Fibroblast of skin of left biceps (primary cell): ENCODE measurements at places on chromosomes 7 and 10.
A peak's percentile ranks its signal among the peaks of the same experiment; 100 is the strongest.

GRCh38 chr7:151690606-151691005, 170.9 kb upstream of the RHEB start:
- DNase-seq: no peak

DNA sequence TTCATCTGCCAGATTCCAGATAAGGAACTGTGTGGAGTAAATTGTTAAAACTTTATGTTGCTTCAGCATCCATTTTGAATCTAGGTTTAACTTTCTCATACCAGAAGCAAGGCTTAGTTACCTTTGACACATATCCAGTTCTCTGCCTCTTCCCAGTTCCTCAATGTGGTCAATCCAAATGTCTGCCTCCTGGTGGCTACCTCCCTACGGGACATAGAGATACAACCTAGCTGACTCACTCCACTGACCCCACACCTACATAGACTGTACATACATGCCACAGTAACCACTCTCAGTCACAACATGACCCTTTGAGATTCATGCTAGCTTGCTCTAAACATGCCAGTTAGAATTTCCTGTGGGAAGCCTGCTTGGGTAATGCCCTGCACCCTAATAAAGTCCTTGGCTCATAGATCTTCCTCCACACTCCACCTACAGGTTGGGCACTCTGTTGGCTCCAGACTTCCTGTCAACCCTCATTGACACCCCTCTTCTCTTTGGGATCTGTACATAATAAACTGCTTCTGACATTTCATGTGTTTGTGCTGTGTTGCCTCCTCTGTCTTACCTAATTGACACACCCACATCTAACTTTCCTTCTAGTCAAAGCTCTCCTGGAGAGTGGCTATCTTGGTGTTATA, 278.1 kb downstream of the HTR7 start:
- DNase-seq: no peak

DNA sequence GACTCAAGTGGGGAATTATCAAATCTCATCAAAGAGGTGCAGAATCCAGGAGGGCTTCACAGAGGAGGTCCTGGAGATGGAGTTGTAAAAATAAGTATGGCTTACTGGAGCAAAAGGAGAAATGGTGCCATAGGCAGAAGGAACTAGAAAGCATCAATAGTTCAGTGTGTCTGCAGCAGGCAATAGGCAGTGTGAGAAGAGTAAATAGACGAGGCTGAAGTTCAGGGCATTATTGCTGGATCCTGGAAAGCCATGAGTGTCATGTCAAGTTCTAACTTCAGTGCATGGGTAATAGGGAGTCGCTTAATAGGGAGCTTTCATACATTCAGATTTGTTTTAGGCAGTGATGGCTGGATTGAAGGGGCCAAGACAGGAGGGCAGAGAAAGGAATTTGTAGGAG, 39.3 kb downstream of the CYP26A1 start:
- no peak for DNase-seq

DNA sequence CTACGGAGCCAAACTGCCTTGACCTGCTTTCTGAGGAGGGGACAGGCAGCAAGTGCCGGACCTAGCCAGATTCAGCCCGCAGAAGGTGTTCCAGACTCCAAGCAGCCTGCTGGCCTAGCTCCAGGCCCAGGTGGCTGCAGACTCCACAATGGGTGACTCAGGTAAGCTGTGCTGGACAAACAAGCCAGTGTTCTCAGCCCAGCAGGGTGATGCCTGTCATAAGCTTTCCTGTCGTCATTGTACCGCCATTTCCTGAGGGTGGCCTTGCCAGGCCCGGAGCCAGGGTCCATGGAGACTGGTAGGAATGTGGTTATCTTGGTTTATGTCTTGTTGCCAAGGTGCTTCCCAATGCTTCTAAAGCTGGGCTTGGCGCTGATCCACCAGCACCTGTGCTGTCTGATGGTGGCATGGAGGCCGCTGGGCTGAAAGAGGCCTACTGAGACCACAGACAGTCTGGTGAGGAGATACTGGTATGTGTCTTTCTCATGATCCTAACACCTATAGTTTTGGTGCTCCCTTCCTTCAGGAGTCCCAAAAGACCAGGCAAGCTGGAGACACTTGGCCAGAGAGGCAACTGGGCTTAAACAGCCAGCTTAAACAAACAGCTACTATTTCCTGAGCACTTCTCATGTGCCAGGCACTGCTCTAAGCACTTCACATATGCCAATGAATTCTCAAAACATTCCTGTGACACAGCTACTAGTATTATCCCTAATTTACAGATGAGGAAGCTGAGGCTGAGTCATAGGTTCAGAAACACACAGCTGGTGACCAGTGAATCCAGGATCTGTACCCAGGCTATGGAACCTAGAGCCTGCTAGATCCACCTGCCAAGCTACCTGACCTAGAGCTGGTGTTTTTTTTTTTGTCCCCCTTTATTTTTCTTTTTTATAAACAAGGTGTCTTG, 42.0 kb downstream of the ZC3HC1 start:
- no peak for DNase-seq

GRCh38 chr7:106626376-106627164, 34.4 kb downstream of the CCDC71L start:
- no peak for DNase-seq

DNA sequence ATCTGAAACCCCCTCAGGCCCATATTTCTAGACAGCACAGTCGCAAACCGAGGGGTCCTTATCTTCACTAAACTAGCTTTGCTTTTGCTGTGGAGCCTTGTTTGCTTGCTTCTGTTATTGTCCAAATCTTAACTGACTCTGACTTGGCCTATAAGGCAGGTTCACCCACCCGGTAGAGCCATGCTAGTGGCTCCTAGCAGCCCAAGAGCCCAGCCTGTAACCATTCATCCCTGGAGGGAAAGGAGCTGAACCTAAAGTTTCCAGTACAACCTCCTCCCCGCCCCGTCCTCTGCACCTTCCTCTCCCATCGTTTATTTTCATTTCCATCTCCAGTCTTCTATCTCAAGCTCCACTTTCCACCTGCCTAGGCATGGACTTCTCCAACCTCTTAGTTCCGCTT, 345.7 kb downstream of the PTPRN2 start:
- DNase-seq: no peak

DNA sequence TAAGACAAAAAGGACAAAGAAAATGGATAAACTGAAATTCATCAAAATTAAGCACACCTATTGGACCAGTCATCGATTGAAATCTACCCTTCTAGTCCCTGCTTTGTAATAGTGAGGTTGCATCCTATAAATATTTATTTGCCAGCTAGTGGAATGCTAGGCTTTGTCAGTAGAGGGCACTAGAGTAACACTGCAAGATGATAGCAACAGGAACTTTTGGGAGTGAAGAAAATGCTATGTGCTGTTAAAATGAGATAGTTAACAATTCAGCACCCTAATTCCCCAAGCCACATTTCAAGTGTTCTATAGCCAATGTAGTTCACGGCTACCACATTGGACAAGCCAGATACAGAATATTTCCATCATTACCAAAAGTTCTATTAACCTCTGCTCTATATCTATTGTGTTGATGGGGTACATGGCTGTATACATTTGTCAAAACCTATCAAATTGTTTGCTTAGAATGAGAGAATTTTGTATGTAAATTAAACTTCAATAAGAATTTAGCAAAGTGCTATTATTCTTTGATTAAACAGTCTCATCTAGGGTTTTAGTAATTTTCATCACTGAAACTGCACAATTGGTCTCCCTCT, 69.8 kb downstream of the LSMEM1 start:
- no peak for DNase-seq

DNA sequence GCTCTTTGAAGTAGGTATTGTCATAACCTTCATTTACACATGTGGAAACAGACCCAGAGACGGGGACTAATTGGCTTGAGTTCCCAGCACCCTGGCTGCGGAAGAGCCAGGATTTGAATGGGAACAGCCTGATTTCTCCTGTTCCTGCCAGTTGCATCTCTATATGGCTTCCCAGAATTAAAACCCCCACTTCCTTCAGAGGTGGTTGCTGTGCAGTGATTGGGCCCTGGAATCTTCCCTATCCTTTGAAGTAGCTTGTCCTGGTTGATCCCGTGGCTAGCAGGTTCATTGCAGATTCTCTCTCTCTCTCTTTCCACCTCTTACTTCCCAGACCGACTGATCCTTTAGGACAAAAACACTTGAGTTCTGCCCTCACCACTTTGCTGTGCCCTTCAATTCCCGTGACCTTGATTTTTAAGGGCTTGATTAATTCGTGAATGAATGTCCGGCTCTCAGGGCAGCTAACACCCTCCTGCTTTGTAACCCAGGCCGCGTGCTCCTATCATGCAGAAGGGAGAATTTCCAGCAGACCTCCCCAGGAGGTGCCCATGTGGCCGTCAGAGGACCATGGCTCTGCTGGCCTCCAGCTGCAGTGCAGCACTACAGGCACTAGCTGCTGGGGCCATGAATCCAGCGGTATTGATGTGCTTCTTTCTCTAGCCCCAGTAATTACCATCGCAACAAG, 120.6 kb upstream of the AGK start:
- no peak for DNase-seq

GRCh38 chr7:11706666-11707605, 125.1 kb downstream of the THSD7A start:
- no peak for DNase-seq

- DNase-seq: no peak
Observed at GRCh38 chr10:5503477-5503835, 4.1 kb upstream of the CALML5 start.

- no peak for DNase-seq
Observed at GRCh38 chr7:151891753-151892152, 14.8 kb upstream of the PRKAG2 start.

GRCh38 chr10:34341473-34341872, 473.6 kb downstream of the PARD3 start:
- no peak for DNase-seq

GRCh38 chr10:61475449-61475873, 22.3 kb upstream of the TMEM26 start:
- no peak for DNase-seq

DNA sequence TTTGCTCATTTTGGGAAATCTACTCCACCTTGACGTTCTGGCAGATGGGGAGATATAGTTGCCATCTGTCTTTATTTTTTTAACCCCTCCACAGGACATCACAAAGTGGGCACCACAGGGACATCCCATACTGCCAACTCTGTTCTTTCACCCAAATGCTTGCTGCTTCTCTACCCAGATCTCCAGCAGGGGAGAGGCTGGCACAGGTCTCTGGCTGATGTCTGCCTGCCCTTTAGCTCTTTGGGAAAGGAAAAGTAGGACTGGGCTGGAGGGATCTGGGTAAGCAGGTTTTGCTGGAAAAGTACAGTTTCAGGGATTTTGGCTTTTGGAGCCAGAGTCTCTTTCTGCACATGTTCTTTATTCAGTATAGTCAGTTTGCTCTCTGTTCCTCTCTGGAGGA, 156.7 kb downstream of the ANLN start:
- DNase-seq: no peak

DNA sequence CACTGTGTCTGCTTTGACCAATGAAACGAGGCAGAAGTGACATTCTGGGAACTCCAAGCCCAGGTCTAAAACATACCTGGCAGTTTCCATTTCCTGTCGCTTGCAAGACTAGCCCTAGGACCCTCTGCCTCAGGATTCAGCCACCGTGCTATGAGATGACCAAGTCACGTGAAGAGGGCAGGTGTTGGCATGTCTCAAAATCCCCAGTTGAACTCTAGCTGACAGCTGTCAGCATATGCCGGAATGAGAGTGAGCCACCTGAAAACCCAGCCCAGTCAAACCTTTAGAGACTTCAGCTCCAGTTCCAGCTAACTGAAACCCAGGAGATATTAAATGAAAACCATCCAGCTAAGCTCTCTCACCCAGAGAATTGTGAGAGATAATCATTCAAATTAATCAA, 89.9 kb upstream of the PPP1R3A start:
- no peak for DNase-seq

GRCh38 chr7:116222501-116222900, 12.2 kb downstream of the TES start:
- DNase-seq: no peak

- no peak for DNase-seq
Observed at GRCh38 chr10:124152139-124153022, 59.0 kb upstream of the CHST15 start.

DNA sequence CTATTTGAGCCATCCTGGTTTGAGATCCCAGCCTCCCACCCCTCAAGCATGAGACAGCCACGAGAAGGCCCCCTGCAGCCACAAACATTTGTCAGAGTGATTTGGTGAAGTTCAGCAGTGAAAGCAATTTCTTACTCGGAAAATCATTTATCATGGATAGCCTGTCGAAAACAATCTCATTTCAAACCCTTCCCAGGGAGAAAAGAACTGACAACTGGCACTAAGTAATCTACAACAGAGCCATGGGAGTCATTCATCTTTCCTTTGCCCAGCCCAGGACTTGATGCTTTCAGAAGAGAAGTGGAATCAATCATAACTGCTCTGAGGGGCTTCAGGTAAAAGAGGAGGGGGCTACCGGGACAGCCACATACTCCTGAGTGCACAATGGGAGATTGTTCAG, 411.2 kb downstream of the KCNMA1 start:
- DNase-seq: no peak

DNA sequence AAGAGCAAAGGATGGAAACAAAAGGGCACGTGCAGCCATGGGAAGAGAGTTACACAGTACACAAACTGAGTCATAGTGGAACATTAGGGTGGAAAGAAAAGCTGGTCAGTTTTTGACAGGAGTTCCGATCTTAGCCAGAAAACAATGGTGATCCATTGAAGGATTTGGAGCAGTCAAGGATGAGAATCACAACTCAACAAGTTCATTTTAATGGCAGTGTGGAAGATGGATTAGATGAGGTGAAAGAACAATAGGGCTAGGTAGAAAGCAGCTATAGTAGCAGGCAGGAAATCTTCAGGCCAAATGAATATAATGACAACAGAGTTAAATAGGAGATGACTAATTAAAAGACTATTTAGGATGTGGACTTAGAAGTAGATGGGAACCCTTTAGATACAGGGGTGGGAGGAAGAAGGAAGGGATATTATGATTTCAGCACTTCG, 136.3 kb downstream of the DOCK4 start:
- DNase-seq: no peak

GRCh38 chr7:45976485-45976856, 55.4 kb upstream of the IGFBP3 start:
- no peak for DNase-seq

DNA sequence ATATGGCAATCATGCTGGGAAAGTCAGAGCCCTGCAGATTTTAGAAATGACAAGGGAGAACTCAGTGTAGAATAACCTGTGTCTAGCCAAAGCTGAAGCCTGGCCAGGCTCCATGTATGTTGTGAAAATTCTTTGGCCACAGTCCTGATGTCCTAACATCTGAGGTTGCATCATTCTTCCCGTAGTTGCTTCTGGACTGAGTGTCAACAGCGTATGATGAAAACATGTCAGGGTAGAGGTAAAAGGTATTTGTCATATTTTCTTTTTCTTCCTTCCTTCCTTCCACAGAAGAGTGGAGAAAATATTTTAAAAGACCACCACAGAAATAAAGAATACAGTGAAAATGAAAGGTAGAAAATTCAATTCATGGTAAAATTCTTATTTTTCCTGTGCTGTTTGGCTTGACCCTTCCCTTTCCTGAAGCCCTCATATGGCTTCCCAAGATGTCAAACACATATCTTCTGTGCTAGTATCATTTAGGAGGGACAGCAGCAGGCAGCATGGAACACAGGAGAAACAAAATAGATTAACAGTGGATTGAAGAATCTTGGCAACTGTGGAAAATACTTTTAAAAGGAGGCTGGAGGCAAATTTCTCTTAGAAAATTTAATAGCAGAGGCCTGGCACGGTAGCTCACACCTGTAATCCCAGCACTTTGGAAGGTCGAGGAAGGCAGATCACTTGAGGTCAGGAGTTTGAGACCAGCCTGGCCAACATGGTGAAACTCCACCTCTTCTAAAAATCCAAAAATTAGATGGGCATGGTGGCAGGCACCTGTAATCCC, 18.9 kb upstream of the NRBF2 start:
- DNase-seq: peak; percentile 91
